ENCODE measurements at places on chromosomes 4 and X.
A peak's percentile ranks its signal among the peaks of the same experiment; 100 is the strongest.

DNA sequence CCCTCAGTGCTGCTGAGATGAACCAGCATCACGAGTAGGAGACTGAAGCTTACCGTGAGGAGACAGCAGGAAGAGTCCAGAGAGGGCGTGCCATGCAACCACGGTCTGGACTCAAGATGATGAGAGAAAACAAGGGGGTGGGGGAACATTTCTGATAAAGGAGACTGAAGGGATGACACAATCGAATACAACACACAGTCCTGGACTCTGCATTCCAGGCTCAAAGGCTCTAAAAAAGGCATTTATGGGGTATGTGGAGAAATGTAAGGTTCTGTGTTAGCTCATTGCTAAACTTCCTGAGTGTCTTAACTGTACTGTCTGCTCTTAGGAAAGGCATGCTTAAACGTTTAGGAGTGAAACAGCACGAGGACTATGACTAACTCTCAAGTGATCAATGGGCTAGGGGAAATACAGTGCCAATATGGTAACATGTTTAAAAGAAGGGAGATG is 20.6 kb upstream of the IRAK1 start:
- H3K27ac ChIP-seq, result no peak overlapping the region
- H3K36me3 ChIP-seq, result peaks cover 29% of the 10 kb centered on the region
- H3K4me1 ChIP-seq, result no peaks in the 10 kb centered on the region
- no peak for DNase-seq
- H3K4me3 ChIP-seq, result no peak overlapping the region
- no peaks in the 10 kb centered on the region for H3K27me3 ChIP-seq

- H3K27me3 ChIP-seq, result no peaks in the 10 kb centered on the region
- no peaks in the 10 kb centered on the region for H3K4me1 ChIP-seq
- peak; percentile 34 for DNase-seq
- H3K36me3 ChIP-seq, result no peaks in the 10 kb centered on the region
- H3K27ac ChIP-seq, result no peak overlapping the region
These were observed 57.3 kb upstream of the STIM2 start for GRCh38 chr4:26803211-26803861.

- H3K4me3 ChIP-seq, result peak overlapping the region; percentile 99
- peaks cover 19% of the 10 kb centered on the region for H3K36me3 ChIP-seq
- peaks cover 8% of the 10 kb centered on the region for H3K4me1 ChIP-seq
- H3K27me3 ChIP-seq, result peaks cover 2% of the 10 kb centered on the region
- no peak for DNase-seq
These were observed 617 bp upstream of the MRFAP1L1 start for GRCh38 chr4:6710282-6710681.

GRCh38 chr4:77132652-77133312 is 24.2 kb upstream of the CCNG2 start:
- H3K4me3 ChIP-seq, result no peak overlapping the region
- no peaks in the 10 kb centered on the region for H3K4me1 ChIP-seq
- no peaks in the 10 kb centered on the region for H3K27me3 ChIP-seq
- H3K36me3 ChIP-seq, result no peaks in the 10 kb centered on the region
- no peak for DNase-seq

GRCh38 chr4:169142391-169142790 is 128.4 kb downstream of the SH3RF1 start:
- DNase-seq, result no peak
- no peak overlapping the region for H3K4me3 ChIP-seq
- no peak overlapping the region for H3K27ac ChIP-seq
- H3K27me3 ChIP-seq, result no peaks in the 10 kb centered on the region
- H3K4me1 ChIP-seq, result no peaks in the 10 kb centered on the region

All from H9 (cell line).